NCI-H1436 (cell line): ENCODE measurements at places on chromosomes 3 and 15.

DNA sequence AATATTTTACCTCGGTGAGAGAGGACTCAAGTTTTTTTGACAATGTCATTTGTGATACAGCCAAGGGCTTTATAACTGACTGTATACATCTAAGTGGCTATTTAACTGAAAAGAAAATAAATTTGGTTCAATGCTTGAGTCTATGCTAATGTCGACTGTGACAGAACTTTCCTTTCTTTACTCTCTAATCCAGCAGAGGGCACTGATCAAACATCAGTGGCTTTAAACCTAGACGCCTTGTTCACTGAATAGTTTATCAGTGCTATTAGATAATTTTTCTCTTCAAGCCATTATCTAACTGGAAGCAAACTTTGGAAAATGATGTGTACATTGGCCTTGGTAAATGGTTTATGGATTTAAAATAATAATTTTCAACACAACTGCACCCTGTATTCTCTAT is 285.1 kb downstream of the CHL1 start:
- DNase-seq: no peak

DNA sequence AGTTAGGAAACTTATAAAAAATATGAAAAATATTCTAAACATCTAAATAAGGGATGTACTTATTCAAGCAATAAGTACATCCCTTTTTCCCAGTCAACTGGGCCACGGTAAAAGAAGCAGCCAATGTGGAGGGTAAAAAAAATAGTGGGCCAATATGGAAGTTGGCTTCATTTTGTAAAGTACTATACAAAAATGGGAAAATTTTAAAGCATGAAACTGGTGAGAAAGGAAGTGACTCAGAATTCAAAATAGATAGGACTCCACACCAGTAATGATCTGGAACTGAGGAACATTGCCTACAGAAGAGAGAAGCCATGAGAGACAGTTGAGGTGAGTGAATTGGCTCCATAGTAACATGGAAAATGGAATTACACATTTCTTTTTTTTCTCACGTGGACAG is 108.9 kb downstream of the FNDC3B start:
- DNase-seq: no peak

DNA sequence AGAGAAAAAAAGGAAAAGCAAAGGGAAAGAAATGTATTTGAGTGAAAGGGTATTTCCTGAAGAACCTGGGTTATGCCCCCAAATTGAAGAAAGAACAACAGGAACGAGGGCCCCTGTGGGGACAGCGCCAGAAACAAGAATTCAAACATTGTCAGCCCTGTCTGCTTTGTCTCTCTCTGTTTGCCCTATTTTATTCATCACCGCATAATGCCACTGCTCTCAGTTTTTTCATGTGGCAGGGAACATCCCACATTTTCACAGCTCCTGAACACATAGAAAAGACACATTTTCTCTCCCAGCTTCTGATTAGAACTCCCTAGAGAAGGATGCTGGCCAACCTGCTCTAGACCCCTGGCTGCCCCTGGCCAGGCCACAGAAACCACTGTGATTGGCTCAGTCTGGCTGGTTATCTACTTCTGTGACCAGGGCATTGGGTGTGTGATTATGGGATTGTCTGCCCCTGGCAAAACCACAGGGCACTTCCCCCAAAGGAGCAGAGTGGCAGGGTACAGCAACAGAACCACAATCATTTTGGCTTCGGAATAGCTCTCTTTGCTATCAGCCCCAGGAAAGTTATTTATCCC is 31.3 kb upstream of the CCDC54 start:
- no peak for DNase-seq

GRCh38 chr15:88467073-88467934 is at the start of the genes MRPL46 and MRPS11:
MRPL46 (minus strand) TSS chr15:88467388; CDS start chr15:88467377, 11 bp downstream.
MRPS11 (plus strand) TSS chr15:88467708; CDS start chr15:88467718, 10 bp downstream.
- peak; percentile 88 for DNase-seq

GRCh38 chr3:161153480-161153879 is 48.3 kb upstream of the B3GALNT1 start:
- DNase-seq: no peak

DNA sequence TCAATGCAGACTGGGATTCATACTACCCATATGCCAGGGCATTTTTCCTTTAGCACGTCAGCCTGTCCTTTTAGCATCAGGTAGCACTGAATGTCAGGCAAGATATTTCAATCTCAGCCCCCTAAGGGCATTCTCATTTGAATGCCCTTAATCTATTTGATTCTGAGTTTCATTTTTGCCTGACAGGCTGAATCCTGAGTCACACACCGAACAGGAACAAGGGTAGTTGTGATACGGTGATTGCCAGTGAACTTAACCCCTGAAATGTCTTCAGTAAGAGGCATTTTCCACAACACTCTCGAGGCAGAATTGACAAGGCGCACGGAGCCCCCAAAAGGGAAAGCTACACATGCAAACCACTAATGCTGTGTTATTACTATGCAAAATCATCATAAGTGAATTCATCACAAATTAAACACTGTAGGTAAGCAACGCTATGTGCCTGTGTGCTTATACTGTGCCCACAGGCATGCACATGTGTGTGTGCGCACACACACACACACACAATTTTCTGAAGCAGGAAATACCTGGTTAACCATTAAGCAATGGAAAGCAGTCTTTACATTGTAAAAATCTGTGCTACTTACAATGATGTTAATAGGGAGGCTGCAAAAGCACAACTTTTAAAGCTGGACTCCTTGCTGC is 130.4 kb downstream of the ZNF385D start:
- no peak for DNase-seq

GRCh38 chr3:127899200-127899599 is 15.8 kb upstream of the KBTBD12 start:
- DNase-seq: no peak

DNA sequence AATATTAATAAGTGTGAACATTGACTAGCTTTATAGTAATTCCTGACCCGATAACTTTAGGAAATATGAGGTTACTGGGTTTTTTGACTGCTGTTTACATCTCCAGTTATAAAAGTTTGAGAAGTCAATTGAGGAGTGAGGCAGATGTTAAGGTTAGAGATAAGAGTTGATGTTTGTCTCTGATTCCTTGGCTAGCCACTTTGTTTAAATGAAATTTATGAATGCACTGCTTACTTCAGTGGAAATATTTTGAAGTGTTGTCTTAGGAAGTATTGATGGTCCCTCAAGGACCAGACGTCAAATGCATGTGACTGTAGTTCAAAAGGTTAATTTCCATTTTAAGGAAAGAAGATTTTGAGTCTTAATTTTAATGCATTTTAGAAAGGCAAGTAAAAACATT is 41.7 kb downstream of the MAP2K5 start:
- DNase-seq: no peak

DNA sequence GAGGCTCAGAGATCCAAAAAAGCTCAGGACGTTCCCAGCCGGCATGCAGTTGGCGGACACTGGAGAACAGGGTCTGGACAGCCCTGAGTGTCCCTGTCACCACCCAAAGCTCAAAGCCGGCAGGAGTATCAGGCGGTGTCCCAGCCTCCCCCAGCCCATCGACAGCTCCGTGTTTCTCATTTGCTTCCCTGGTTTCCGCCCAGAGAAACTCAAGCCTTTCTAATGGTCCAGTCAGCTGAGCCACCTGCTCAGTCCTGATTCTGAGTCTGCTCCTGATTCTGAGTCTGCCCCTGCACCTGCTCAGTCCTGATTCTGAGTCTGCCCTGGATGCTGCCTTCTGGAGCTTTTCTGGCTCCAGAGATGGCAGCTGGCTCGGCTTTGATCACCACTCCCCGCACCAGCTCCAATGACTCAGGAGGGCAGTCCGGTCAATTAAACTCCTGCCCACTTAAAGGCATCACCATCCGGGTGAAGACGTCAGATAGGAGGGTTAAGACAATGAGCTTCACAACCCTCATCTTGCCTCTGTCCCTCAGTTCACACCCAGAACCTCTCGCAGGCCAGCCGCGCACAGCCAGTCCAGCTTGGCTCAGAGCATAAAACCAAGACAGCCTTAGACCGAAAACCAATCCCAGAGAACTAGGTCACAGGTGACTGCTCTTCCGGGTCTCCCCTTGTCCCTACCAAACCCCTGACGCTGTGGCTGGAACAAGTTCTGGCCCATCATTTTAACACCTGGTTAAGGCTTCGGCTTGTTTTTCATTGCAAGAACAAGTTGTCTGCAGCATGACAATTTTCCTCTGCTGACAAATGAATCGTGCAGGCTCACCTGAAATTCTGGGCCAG is 6.8 kb downstream of the PCSK6 start:
- no peak for DNase-seq

- DNase-seq: no peak
These were observed 19.4 kb downstream of the GXYLT2 start for GRCh38 chr3:72907131-72907711.

DNA sequence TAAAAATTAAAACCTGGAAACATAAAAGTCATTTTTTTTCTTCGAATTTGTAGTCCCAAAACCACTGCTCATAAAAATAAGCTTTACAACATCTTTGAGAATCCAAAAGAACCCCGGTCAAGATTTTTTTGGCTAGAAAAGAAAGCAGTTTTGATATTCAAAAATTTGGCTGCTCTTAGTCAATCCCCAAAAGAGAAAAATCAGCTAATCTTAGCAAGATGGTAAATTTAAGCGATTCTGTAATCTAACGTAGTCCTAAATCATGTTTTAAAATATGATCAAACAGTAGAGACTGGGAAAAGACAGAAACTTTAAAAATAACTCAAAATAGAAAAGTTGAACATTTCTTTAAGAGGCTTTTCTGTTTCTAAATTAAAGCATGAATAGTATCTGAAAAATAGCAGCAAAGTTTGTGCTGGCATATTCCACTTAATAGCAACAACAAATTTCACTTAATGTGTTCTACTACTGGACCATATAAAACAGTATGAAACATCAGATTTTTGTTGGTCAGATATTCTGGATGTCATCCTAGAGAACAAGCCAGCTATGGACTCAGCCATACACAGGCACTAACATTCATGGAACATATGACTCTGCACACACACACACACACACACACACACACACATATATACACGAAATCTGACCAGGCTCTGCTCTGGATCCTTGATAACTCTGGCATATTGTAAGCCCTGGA is 19.1 kb upstream of the NR2F2 start:
- DNase-seq: no peak

DNA sequence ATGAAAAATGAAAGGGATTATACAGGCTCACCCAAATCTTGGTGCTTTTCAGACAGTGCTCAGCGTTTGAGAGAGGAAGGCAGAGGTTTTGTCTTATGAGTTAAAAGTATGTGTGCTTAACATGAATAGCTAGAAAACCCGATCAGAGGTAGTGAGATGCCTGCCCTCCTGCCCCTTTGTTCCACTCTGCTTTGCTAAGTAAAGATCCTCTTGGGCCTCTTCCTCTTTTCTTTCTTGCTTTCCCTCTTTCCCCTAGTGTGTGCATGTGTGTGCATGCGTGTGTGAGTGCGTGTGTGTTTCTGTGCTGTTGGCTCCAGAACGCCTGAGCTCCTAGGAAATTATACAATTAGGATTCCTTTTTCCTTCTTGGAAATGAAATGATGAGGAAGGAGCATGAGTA is 261.3 kb upstream of the NR2E3 start:
- no peak for DNase-seq

GRCh38 chr3:23114432-23114831 is 88.7 kb upstream of the UBE2E2 start:
- no peak for DNase-seq

- DNase-seq: no peak
These were observed 79.0 kb upstream of the VGLL3 start for GRCh38 chr3:87069971-87070370.

DNA sequence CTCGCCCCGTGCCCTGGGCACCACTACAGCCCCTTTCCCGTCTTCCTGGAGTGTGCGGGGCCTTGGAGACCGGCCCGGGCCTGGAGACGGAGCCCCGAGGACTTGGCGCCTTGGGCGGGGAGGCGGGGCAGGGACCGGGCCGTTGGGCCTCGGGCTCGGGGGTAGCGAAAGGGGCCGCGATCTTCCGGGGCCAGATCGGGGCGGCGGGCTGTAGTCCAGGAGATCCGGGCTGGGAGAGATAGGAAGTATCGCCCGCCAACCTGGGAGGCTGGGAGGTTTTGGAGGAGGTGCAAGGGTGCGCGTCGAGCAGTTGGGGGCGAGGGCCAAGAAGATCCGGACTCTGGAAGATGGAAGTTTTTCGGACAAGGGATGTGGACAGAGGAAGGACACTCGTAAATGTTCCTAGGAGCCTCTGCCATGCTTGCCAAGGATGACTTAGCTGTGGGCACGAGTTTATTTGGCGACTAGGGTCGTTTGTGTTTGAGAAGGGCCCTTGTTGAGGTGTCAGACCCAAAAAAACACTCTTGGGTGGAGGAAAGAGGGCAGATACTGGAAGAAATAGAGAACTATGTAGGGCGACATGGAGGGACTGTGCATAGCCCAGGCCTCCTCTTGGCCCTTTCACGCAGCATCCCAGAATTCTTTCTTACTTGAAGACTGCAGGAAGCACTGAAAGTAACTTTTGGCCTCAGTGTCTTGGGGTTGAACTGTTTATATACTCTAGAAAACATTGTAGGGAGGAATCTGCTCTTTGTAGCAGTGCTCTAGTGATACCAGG is 712 bp downstream of the RTF1 start:
- no peak for DNase-seq

DNA sequence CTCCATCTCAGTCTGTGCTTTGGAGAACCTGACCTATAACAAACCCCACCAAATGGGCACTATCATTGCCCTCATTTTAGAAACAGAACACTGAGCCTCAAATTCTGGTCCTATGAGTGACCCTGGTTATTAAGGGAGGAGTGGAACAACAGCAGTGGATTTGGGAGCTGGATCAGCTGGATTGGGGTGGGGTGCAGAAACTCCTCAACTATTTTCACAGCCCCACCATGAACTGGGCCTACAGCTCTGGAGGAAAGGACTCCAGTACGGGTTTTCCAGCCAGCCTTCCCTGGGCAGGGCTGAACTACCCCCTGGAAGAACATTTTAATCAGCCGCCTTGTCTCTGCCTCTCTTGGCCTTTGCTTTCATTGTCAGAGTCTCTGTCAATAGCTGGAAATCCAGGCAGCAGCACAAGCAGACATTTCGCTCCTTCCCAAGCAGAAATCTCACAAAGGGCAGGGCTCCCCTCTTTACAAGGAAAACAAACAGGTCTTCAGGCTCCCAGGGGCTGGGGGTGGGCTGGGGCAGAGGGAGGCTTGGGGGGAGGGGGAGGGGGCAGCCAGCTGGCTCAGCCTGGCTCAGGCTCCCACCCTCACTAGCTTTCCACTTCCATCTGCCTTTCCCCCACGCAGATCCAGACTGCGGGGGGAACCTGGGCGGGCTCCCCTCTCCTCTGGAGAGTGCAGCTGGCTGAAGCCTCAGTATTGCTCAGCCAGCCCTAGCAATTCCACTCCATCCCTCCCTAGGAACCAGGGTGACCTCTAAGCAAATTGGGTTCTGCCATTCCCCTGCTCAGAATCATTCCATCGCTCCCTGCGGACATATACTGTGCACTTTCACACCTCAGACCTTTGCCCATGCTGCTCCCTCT is 13.7 kb upstream of the TLE3 start:
- peak; percentile 75 for DNase-seq

GRCh38 chr15:51366920-51367319 is 25.5 kb downstream of the GLDN start:
- DNase-seq: no peak

- DNase-seq: peak; percentile 34
These were observed 12.4 kb downstream of the CIB1 start for GRCh38 chr15:90221246-90221900.

- DNase-seq: no peak
These were observed 227.8 kb upstream of the P2RY1 start for GRCh38 chr3:152607179-152607578.

- no peak for DNase-seq
These were observed 13.4 kb downstream of the UBP1 start for GRCh38 chr3:33426630-33427317.

GRCh38 chr3:4986175-4986781 is 7.0 kb downstream of the BHLHE40 start:
- no peak for DNase-seq
